ENCODE measurements at places on chromosomes 6 and 20.

- peak; percentile 36 for DNase-seq
These were observed 303 bp downstream of the MBOAT1 start for GRCh38 chr6:20211941-20212391.

DNA sequence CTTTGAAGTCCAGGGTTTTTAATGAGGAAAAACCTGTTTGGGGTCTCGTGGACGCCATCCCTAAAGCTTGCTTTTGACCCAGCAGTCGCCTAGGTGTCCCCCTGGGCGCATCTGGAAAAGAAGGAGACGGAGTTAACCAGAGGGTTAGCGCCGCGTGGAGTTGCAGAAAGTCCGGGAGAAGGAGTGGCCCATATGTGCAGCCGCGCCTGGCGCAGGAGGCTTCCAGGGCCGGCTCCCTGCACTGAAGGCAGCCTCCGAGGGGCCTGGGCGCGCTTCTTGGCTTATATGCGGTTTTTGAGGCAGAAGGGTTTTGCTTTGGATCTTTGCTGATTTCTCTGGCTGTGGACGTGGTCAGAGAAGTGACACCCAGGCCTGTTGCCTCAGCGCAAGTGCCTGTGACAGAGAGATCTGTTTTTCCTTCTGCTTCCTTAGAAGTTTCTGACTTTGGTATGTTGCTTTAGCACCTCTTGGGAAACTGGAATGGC, 987 bp downstream of the TMEM181 start:
- DNase-seq: no peak

- no peak for DNase-seq
These were observed 810.8 kb downstream of the GRIK2 start for GRCh38 chr6:102204351-102204750.

DNA sequence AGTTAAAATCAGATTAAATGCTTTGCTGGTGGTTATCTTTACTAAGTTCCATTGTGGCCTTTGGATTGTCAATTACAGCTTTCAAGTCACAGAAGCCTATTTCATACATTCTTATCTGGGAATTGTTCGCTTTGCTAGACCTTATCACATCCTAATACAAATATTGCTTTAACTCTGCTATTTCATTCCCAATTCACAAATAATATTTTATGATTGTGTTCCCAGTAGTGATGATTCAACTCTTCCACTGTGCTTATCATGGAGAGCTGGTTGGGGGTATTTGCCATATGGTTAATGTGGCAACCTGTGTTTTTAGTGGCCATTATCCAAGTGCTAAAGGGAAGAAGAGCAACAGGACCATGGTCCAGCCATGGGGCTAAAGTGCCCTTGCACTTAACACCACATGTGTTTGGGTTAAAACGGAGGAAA, 72.9 kb upstream of the GLP1R start:
- no peak for DNase-seq

DNA sequence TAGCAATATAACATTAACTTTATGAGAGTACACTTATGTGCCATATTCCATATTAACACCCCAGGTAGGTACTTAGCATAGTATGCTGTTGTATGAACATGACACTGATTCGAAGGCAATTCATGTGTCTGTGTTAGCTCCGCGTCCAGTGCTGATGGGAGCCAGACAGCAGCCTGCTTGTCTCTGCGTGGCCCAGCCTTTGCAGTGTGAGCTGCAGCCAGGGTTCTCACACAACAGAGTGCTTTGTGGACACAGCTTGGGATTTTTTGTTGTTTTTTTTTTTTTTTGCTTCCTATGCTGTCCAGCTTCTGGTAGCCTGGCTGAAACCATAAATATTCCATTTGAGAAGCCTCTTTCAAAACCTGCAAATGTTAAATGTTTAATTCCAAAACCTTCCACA, 350.9 kb downstream of the SMOC2 start:
- DNase-seq: no peak

DNA sequence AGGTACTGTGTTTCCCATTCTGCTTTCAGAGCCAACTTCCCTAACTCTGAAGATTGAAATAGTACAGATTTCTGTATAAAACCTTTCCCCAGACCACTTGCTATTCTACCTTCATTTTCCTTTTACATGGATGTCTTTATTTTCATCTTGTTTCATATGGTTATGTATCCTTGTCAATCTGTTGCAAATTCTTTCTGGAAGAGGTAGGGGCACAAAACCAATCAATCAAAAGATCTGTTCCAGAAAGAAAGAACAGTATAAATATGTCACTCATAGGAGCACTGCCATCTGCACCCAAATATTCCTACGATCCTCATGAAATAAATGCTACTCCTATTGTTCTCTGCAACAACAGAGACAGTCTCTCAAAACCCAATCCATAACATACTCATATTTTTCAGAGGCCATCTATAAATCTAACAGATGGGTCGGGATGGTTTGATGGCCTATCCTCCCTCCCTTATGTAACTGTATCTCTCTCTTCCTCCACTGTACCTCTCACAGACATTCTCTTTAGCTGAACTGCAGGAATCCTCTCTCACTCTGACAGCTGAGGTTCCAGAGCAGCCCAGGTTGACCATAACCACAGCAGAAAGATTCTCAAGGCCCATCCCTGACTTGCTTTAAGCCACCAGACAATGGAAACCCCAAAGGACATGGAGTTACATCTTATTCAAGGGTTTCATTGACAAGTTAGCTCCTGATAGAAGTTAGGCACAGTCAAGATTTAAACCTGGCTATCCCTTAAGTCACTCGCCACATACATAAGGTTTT, 112.8 kb downstream of the ZMYND8 start:
- no peak for DNase-seq

- DNase-seq: no peak
These were observed 46.4 kb upstream of the DST start for GRCh38 chr6:56689114-56689513.
